ENCODE measurements at places on chromosomes 6 and 20. TPM values are rescaled to one million over a fixed set of nuclear protein-coding genes. Genes with fewer than 3 reads are reported as not detected.
A peak's percentile ranks its signal among the peaks of the same experiment; 100 is the strongest.

The COL19A1 gene
- 56.9 TPM for total RNA-seq

GRCh38 chr20:2845607-2846006 is 5.1 kb downstream of the VPS16 start:
- no peak for DNase-seq

The KIAA1755 gene
- not detected for total RNA-seq

GRCh38 chr6:126233192-126233591 is 106.7 kb upstream of the CENPW start:
- no peak for DNase-seq

DNA sequence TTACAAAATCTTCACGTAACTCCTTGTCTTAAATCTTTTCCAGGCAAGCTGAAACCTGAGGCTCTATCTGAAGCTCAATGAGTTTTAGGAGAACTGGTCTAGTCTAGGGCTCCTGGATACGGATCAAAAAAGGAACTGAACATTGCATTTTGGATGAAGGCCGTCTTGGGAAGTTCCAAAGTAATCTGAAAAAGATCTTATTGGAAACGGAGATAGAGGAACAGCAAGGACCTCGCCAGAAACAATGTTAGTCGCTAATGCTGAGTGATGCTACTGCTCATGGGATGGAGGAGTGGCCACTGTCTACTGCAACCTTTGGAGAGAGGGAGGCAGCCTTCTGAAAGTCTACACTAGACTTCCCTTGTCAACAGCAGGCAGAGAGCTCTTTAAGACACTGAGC is 91.4 kb upstream of the ATXN1 start:
- DNase-seq = no peak

DNA sequence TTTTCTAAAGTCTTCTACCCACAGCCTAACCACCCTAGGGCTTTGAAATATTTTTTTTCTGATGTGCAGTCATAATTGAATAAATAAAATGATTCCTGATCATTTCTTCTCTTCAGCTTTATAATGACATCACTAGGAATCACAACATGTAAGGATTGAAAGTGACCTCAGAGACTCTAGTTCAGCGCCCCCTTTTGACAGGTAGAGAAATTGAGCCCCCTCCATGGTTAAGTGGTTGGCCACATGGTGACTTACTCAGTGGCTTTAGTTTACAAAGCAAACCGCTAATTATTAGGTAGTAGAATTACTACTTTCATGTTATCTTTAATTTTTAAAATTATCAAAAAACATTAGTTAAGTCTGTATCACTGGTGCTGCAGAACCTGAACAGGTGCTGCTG is 13.3 kb upstream of the SLC2A12 start:
- DNase-seq = peak; percentile 39

The GPX5 gene
- not detected for total RNA-seq

The SIRPA gene
- total RNA-seq = 10.2 TPM

GRCh38 chr6:36104836-36105235 is 25.5 kb upstream of the MAPK13 start:
- no peak for DNase-seq

DNA sequence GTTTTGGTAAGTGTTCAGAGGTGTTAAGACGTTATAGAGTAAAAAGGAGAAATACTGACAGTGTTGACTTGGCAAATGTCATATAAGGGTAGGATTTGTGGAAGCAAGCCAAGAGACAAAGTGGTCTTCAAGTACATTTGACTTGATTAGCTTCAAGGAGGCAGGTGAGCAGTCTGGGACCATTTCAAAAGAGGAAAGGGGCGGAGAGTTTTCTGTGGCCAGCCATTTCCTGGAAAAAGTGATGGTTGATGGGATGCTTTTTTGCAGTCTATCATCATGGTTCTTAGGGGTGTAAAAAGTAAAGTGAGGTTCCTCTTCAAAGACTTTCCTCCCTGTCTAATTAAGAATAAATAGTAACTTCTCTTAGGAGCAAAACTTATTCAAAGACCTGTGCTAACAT is 28.7 kb downstream of the FKBP1A start:
- no peak for DNase-seq

The TFAP2C gene
- total RNA-seq = not detected

The CGA gene
- not detected for total RNA-seq

The TBC1D7 gene
- total RNA-seq = 26.0 TPM
